ENCODE measurements at places on chromosomes 3 and 15.

- DNase-seq, result no peak
These were observed 187.3 kb upstream of the CFAP20DC start for GRCh38 chr3:59237121-59237520.

DNA sequence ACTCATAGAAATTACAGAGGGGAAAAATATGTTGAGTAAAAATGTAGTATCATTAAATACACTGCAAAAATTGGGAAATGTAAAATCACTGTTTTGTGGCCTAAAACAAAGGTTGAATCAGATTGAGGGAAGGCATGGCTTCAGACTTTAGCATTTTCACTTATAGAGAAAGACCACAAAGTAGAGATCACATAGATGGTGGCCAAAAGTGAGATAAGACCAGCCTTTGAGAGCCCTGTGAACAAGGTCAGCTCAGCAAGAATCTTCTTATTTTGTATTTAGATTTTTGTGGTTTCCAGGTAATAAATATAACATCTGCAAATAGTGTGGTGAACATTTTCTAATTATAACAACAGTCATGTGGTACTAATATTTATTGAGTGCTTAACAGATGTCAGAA lies 544.8 kb upstream of the DPPA4 start:
- DNase-seq, result no peak

DNA sequence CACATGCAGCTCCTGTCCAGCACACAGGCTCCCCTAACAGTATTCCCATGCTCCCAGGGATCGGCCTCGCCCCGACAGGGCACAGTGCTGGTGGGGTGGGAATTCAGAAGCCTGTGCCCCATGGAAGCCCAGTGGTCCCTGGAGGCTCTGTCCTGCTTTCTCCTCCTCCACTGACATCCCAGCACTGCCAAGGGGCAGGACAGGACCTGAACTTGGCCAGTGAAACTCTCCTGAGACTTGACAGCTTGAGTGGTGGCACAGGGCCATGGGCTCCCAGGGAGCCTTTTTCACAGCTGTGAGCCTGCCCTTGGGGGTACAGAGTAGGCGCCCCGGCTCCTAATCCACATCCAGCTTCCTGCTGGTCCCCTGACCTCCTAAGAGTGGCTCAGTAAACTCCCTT lies 38.4 kb downstream of the IQSEC1 start:
- no peak for DNase-seq

GRCh38 chr3:27666708-27667107 lies 55.4 kb downstream of the EOMES start:
- DNase-seq, result peak; percentile 78

DNA sequence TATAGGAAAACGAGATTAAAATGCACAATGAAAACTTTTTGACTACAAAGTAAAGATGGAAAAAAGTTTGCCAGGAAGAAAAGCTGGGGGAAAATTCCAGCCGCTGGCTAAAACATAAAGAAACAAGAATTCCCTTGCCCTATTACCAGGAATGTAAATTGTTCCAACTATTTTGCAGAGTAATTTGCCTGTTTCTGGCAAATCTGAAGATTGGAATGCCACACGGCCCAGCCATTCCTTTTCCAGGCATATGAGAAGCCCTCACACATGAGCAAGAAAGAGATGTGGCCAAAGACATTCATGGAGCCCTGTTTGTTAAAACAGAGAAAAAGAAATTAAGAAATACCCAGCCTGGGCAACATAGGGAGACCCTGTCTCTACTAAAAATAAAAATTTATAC lies 8.4 kb upstream of the GATA2 start:
- DNase-seq, result no peak

GRCh38 chr15:32723171-32723948 lies 5.6 kb downstream of the GREM1 start:
- DNase-seq, result no peak

- no peak for DNase-seq
These were observed 61.4 kb upstream of the ST8SIA2 start for GRCh38 chr15:92332125-92332899.

DNA sequence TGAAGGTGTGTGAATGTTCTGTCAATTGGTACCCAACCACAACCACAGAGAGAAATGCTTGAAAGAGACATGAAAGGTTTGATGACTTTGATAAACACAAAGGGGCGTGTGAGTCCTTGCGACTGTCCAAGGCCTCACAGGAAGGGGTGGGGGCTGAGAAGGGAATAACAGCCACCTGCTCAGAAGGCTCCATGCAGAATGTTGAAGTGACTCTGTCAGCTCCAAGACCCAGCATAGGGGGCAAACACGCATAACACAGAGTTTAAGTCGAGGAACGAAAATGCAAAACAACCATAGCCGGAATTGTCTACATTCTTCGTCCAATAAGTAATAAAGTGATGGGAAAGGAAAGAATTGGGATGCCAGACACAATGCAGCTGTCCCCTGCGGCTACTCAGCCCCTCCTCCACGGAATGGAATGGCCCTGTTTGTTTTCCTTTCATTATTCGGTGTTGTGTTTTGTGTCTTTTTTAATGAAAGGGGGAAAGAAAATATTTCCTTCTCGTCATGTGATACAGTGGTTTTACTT lies 19.9 kb downstream of the TMEM212 start:
- DNase-seq, result no peak

DNA sequence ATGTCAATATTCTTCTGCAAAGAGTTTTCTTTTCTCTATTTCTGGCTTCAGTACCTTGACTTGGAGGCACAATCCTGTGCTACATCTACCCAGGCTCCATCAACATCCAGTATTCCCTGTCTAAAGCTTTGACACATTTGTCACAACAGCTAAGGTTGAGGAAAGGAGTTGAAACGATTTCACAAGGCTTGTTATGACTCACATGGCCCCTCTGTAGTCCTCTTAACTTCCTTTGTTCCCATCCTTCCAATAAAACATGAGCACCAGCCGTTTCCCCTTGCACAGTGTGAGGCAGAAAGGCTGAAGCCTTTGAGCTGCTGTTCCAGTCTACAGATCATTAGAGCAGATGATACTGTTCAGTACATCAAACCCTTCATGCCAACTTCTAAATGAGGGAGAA lies 163.0 kb upstream of the TMCO5A start:
- no peak for DNase-seq

DNA sequence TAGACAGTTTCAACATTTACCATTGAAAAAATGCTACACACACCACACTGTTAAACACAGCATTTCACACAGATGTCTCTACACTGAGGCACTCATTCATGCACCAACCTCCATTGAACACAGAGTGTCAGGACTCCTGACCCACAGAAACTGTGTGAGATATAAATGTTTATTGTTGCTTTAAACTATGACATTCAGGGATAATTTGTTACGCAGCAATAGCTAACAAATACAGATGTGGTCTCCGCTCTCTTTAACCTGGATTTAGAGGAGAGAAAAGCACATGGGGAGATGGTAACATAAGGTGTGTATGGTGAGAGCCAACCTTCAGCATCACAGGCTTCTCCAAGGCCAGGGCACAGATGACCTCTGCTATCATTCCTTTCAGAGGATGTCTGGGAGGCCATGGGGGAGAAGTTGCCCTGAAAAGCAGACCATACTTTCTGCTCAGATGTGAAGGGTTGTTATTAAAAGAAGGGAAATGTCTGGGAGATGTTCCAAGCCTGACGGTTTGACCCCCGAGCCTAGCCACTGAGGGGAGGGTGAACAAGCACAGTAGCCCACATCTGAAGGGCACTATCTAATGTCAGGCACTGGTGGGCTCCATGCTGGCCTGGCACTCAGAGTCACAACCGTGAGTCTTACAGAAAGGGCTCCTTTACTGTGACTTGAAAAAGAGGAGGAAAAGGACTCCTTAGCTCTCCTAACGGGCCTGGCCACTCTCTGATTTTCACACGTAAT lies 284.5 kb upstream of the TLE3 start:
- DNase-seq, result no peak

DNA sequence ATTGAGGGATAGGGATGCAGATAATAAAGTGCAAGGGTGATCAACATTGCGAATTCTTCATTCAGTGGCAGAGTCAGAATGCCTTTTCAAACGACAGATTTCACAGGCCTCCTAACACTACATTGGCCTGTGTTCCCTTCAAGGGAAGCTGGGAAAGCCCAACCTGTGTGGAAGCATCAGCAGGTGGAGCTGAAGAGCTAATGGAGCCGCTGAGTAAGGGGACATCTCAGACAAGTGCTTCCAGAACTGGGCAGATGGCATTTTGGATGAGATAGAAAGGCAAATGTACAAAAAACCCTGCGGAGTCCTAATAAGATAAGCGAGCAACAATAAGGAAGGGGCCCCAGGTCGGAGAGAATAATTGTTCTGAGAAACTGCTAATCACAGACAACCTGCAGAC lies 8.5 kb upstream of the SLC24A5 start:
- DNase-seq, result no peak

GRCh38 chr3:69259125-69259524 lies 126.8 kb downstream of the FRMD4B start:
- no peak for DNase-seq

DNA sequence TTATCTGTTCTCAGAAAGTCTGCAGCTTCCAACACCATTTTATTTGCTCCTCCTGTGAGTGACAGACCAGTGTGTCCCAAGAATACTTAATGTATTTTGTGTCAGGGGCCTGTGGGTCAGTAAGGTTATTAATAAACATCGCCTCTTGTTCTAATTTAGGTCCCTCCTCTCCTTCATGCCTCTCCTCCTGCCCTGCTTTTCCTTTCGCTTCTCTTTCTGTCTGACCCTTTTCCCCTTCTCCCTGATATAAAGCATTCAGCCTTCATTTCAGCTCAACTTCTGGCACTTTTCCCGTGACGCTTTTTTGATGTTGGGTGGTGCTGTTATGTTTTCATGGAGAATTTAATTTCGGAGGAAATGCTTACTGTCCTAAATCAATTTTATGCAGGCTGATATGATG lies 29.7 kb upstream of the NR2F2 start:
- DNase-seq, result no peak

DNA sequence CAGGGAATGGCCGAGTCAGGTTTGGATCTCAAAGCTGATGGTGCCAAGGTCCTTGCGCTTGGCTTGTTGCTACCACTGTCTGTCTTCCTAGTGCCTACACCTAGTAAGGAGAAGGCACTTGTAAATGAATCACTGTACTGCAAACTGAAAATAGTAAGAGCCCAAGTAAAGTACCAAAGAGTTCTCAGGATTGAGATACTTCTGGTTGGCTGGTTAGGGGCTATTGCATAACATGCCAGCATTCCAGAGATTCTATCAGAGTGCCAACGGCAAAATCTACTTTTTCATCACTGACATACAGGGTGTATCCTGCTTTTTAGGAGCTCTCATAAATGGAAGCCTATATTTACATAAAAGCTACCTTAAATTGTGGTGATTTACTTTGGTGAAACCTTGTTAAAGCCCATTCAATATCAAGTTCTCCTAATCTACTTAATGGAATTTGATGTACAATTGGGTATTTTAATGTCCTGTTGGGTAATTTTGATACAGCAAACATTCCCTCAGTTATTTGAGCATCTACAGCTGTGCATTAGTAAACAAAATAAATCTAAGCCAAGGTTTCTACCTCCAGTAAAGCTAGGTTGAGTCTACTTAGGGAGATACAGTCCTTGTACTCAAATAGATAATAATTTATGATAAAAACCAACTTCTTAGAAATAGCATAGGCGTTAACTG lies 30.7 kb upstream of the CHD2 start:
- DNase-seq, result no peak

GRCh38 chr3:38782148-38782547 lies 33.9 kb downstream of the SCN10A start:
- DNase-seq, result no peak

DNA sequence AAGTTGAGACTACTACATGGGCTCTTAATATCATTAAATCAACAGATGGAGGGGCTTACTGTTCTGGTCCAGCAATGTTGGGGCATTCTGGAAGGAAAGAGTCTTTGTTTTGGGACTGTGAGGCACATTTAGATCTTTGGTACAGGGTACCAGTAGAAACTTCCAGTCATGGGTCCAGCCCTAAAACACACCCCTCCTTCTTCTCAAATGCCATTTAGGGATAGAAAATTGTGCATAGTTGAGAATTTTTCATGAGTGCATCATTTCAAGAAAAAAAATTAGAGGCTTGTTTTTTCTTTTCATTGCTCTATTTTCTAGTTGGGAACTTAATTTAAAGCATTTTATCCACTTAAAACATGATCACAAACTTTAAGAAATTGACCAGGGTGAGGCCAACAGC lies 4.1 kb upstream of the RTP1 start:
- DNase-seq, result no peak

DNA sequence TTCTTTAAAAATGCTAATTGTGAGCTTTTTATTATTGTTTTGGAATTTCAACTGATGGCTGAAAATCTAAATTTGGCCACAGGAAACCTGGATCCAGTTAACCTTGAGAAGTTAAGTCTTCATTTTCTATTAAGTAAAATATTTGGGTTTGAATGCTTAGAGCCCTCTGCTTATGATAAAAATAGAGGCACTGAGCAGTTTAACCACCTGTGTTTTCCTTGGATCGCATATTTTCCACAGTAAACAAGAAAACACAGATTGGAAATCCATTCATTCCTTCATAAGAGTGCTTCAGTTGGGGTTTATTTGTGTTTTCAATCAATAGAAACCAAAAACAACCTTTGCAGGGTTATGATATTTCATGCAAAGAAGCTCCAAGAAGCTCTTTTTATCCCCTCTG lies 77.2 kb upstream of the HES1 start:
- no peak for DNase-seq

DNA sequence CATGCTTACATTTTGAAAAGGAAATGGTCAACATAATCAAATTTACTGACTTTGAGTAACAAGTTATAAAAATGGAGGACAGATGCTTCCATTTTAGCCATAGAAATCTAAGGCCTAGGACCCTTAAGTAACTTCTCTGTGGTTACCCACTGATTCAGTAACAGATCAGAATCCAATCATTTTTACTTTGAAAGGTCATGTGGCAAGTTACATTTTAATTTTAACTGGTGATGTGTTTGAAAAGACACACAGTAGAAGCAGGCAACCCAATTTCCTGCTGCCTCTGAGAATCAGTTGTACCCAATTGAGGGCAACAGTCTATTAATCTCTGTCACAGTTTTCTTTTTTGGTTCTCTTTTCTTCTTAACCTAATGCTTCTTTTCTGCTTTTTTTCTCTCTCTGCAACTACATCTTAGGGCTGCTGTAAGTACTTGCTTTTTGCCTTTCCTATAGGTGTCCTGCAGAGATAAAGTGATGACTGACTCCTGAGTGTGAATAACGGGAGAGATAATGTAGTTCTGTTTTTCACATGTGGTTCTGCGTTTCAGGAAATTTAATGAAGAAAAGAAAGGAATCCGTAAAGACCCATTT lies 3.3 kb downstream of the ZWILCH start:
- no peak for DNase-seq

GRCh38 chr3:70952033-70952747 lies 631.3 kb downstream of the FOXP1 start:
- DNase-seq, result no peak

DNA sequence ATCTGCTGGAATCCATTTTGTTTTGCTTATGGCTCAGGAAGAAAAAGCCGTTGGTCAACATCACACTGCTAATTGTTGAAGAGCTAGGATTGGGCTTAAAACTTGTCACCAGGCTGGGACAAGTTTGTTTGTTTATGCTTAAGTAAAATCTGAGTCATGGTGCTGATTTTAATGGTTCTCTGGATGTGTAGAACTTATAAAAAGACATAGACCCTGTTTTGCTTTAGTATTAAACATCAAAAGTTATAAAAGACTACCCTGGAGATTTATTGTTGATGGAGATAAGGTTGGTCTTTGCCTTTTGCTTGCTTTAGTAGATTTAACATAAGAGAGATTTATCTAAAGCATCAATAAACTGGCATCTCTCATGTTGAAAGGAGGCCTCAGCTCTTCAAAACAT lies 348.2 kb upstream of the GOLIM4 start:
- DNase-seq, result no peak

GRCh38 chr3:13077431-13078162 lies 4.4 kb upstream of the IQSEC1 start:
- peak; percentile 71 for DNase-seq

GRCh38 chr15:66594344-66594743 lies 28.5 kb upstream of the LCTL start:
- DNase-seq, result no peak

- DNase-seq, result no peak
These were observed 61.4 kb downstream of the BFSP2 start for GRCh38 chr3:133461291-133461690.

Data from tibial artery (tissue), 4 donors.